T follicular helper cell (primary cell): ENCODE measurements at places on chromosomes 7 and 10.

GRCh38 chr10:82883603-82884002 lies 1008.6 kb downstream of the NRG3 start:
- no peak for DNase-seq

DNA sequence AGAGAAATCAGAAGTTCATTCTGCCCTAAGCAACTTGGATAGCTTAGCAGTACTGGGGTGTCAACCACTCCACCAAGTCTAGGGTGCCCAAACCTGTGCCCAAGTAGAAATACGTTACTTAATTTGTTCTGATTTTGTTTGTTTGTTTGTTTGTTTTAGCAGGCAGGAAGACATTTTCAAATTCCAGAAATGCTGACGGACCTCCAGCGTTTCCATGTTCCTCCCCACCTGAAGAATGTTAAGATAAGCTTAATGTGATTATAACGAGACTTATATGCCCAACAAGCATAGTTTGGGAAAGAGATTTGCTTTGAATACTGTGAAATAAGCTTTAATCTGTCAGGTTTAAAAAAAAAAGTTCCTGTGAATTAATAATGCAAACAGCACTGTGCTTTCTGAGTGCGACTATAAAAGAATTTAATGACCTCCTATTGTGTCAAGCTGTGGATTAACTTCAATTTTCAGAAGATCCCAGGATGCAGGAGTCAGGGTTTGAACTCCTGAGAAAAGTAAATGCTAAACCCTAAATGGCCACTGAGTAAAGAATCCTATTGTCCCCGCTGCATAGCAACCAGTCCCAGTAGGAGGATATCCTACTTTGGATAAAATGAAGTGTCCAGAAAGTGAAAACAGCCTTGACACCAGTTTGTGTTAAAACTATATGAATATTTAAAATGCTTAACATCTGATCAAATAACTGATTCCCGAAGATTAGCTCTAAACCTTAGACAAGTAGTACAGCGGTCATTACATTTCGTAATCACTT lies 56.5 kb downstream of the LYZL1 start:
- no peak for DNase-seq

GRCh38 chr7:28958235-28958979 lies at the start of gene TRIL:
TSS of gene TRIL (minus strand) at chr7:28958330. CDS start at chr7:28958046, 284 bp downstream.
- no peak for DNase-seq

GRCh38 chr10:108166401-108166800 lies 1001.9 kb upstream of the SORCS1 start:
- DNase-seq, result no peak

GRCh38 chr10:68559841-68560185 lies 324 bp upstream of the TET1 start:
- DNase-seq, result no peak

GRCh38 chr7:92625617-92626016 lies 35.4 kb upstream of the FAM133B start:
- DNase-seq, result no peak

- DNase-seq, result no peak
Measured at GRCh38 chr7:90678986-90679385, 82.9 kb downstream of the CDK14 start.

- no peak for DNase-seq
Measured at GRCh38 chr10:102696736-102697135, 17.5 kb downstream of the ARL3 start.

- DNase-seq, result no peak
Measured at GRCh38 chr7:43753843-43754242, 4.6 kb upstream of the BLVRA start.

- DNase-seq, result no peak
Measured at GRCh38 chr7:37719077-37719476, 35.5 kb downstream of the GPR141 start.

- DNase-seq, result no peak
Measured at GRCh38 chr7:47373871-47374451, 207.9 kb downstream of the TNS3 start.

DNA sequence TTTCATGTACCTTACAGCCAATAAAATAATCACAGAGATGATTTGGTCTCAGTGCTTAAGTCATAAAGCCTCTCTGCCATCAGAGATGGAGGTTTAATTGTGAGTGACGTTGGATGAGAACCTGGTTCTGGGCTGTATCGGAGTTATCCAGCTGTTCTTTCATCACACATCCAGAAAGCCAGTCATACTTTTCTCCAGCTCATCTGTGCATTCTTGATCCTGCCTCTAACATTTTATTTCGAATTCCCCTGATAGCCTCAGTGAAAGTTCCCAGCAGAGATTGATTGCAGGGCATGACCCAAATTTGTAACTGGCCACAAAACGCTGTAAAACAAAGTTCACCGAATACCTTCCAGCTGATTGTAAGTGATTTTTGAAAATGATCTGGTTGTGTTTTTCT lies 212.6 kb upstream of the HABP2 start:
- DNase-seq, result no peak

DNA sequence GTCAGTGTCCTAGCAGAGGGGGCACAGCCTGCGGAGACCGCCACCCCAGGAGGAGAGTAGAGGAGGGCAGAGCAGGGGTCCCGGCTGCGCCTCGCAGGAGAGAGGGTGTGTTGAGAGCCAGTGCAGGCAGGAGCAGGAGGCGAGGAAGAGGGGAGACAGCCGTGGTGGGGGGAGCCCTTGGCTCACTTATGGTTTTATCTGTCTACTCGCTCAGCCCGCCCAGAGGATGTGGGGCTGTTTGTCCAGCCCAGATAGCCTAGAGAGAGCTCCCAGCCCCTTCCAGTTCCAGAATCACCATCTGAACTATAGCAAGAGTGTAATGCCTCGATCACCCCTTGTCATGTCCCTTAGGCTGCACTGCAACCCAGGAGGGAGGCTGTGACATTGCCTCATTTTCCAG lies 26.6 kb downstream of the SLC29A3 start:
- no peak for DNase-seq

- no peak for DNase-seq
Measured at GRCh38 chr10:95248989-95249388, 41.8 kb downstream of the PDLIM1 start.

DNA sequence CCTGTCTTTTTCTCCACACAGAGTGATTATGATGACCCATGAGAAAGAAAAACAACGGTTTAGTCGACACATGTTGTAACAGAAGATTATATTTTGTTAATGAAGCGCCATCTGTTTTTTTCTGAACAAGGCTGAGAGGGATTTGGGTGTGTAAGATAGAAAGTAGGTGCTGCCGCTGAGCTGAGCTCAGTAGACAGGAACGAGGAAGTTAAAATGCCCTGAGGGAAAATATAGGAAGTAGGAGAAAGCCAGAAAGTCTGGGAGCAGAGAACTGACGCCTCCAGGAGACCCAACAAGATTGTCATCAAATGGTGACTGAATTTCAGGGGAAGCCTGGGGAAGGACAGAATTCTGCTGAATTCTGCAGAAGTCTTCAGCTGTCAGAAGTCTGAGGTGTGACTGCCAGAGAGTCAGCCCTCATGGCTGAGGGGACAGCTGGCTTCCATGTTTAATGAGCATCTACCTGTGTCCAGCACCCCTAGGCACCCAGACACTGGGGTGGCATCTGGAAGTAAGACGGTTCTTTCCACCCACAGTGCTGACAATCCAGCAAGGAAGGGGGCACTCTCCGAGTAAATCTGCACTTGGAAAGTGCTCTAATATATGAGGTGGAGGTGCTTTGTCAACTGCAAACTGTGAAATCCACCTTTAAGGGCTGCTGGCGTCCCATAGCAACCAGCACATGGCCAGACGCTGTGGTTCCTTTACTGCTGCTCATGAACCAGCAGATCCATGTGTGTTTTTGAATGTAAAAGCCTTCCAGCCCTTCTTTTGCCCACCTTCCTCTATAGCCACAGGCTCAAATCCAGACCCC lies 12.5 kb upstream of the TSPAN15 start:
- no peak for DNase-seq

GRCh38 chr7:131595699-131596098 lies 39.3 kb upstream of the PODXL start:
- DNase-seq, result no peak

GRCh38 chr10:110163192-110163773 lies 44.1 kb upstream of the MXI1 start:
- DNase-seq, result no peak

DNA sequence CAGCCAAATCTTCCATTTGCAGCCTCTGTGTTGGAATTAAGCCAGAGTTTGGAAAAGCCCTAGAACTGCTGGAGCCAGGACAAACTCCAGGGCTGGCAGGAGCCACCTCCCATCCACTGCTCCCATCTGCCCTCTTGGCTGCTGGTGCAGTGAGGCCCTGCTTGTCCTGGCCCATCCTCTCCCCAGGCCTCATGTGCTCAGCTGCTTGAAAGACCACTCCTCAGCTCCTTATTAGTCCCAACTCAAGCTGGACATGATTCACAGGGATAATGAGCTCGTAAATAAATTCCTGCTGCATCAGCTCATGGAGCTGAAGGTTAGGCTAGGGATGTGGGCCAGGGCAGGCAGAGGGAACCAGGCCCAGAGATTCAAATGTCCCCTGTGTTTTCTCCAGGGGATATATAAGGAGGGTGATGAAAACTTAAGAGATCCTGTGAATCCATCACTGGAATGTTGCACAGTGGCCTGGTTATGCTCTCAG lies 282.8 kb downstream of the RPS24 start:
- no peak for DNase-seq

DNA sequence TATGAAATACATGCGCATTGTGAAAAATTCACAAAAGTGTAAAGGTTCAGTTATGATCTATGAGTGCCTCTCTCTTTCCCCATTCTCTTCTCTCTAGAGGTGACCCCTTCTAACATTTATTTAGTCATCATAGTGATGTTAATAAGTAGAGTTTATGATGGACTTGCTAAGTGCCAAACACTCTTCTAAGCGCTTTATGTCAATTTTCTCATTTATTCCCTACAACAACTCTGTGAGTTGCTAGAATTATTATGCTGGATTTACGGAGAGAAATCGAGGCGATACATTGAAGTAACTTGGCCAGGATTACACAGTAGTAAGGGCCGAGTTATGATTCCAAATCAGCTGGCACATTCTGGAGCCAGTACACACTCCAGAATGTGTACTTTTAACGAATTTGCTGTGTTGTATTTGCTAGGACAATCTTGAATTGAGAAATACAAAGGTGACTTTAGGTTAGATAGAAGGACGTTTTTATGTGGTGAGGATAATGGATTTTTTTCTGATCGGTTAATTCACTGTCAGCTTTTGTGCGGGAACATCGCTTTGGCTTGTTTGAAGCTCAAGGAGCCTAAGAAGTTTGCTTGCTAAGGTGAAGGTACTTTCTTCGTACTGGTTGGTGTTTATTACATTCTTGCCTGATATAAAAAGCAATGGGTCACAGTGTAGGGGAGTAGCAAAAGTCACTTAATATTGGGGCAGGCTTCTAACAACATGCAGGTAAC lies 1.4 kb downstream of the ATRNL1 start:
- DNase-seq, result no peak

DNA sequence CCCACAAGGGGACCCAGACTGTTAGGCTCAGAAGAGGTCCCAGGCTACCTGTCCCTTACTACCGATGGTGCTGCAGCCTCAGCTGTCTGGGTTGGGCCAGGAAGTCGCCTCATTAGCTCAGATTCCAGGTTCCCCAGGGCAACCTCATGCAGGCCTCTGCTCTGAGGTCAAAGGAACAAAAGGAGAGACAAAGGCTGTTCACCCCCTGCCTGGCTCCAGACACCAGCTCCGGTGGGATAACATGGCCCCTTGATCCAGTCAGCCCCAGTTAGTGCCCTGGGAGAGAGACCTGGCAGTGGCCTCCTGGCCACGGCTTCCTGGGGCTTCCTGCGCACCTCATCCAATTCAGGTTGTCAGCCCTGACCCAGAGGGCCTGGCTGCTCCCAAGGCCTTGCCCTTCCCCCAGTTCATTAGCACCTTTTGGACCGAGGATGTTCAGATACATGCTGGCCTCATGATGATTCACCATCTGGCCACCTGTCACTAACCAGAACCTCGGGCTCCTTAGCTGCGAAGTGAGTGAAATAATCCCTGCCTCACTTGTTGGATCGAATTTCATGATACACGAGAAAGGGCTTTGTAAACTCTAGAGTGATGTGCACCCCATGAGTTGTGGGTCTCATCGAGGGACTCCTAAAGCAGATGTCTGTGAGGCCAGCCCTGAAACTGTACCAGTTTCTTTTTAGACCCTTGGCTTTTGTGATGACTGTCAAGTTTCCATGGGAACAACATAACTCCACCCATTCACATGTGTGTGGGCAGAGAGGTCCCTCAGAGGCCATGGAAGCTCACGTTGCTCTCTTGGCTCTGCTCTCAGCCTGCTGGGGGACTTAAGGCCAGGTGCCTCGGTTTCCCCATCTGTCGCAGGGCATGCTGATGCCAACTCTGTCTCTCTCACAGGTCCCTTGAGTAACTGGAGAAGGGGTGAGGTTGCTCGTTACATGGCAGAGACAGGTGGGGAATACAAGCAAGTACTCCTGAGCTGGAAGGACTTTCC lies 79.5 kb upstream of the PCBD1 start:
- no peak for DNase-seq

DNA sequence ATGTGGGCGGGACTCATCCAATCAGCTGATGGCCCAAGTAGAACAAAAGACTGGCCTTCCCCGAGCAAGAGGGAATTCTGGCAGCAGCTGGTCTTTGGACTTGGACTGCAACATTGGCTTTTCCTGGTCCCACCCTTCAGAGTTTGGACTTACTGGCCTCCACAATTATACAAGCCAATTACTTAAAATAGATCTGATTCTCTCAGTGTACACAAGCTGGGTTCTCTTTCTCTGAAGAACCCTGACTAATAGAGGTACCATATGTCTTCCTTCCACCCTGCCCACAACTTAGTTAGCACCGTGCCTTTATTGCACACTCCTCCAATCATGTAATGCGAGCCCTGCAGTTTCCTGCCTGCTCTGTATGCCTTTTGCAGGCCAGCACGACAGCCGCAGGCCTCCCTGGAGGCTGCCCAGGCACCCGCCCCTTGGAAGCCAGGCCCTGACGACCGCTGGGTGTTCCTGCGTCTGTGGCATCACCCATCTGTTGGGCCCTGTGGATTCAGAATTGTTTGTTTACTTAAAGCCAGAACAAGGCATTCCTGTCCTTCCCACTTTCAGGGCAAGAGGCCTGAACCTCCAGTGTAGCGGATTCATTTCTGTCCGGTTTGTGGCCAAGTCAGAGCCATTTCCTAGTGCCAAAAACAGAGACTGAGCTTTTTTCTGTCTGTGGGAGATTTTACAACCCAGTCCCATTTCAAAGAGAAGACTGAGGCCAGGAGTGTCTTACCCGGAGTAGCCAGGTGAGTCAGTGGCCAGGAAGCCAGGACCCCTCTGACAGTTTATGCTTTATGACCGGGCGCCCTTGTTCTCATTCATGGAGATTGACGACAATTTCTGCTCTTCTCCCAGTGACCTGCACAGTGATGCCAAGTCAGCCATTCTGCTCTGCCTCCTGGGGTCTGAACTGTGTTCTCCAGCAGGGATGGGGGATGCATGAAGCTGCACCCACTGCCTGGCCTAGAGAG lies 968 bp upstream of the INMT start:
- no peak for DNase-seq

- no peak for DNase-seq
Measured at GRCh38 chr7:15977663-15978062, 291.2 kb upstream of the MEOX2 start.

- no peak for DNase-seq
Measured at GRCh38 chr10:19749185-19749729, 67.0 kb upstream of the PLXDC2 start.

GRCh38 chr10:117138838-117139580 lies 939 bp upstream of the VAX1 start:
- no peak for DNase-seq
